ENCODE measurements at places on chromosomes 2 and 18. TPM values are rescaled to one million over a fixed set of nuclear protein-coding genes. Genes with fewer than 3 reads are reported as not detected.

DNA sequence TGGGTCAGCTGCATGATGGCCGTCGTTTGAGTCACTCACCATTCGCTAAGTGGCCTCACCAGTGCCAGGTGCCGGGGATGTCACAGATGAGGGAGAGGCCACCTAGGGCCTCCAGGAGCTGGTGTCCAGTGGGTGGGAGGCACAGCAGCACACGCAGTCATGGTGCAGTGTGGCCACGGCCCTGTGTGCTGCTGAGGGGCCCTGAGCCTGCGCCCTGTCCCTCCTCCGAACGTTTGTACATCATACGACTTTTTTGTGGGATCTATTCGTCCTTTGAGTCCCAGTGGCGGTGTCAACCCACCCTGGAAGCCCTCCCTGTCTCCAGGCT lies 30.1 kb upstream of the ODC1 start:
- H3K4me1 ChIP-seq: no peaks in the 10 kb centered on the region
- H3K27ac ChIP-seq: no peak overlapping the region
- no peak overlapping the region for H3K4me3 ChIP-seq
- H3K36me3 ChIP-seq: no peaks in the 10 kb centered on the region
- no peak for DNase-seq

DNA sequence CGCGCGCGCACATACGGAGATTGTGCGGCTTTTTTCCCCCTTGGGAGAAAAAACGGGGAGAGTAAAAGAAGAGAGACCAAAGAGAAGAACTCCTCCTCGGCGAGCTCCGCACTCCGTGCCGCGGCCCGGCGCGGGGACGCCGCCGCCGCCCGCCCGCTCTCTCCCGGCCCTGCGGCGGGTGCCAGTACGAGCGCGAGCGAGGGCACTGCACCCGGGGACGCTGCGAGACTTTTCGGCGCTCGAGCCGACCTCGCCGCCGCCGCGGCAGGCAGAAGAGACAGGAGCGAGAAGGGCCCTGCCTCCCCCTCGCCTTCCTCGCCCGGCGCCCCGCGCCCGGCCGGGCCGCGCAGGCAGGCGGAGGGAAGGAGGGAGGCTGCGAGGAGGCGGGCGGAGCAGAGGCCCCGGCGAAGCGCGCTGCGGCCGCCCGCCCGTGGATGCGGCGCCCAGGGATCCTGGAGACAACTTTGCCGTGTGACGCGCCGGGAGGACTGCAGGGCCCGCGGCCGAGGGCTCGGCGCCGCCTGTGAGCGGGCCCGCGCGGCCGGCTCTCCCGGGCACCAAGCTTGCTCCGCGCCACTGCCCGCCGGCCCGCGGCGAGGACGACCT lies 857 bp upstream of the INHBB start:
- no peak overlapping the region for H3K27ac ChIP-seq
- peak overlapping the region; percentile 62 for H3K4me3 ChIP-seq
- H3K36me3 ChIP-seq: no peaks in the 10 kb centered on the region
- peaks cover 13% of the 10 kb centered on the region for H3K4me1 ChIP-seq
- DNase-seq: no peak
- peaks cover 87% of the 10 kb centered on the region for H3K27me3 ChIP-seq

Gene TPO
- 5.9 TPM for polyA plus RNA-seq

GRCh38 chr2:160868891-160869290 lies 291.3 kb upstream of the TANK start:
- H3K27ac ChIP-seq: peak overlapping the region; percentile 70
- no peaks in the 10 kb centered on the region for H3K36me3 ChIP-seq
- DNase-seq: no peak
- H3K27me3 ChIP-seq: no peaks in the 10 kb centered on the region

- DNase-seq: no peak
- H3K27ac ChIP-seq: no peak overlapping the region
- no peaks in the 10 kb centered on the region for H3K27me3 ChIP-seq
- H3K4me3 ChIP-seq: no peak overlapping the region
- no peaks in the 10 kb centered on the region for H3K4me1 ChIP-seq
These were observed 443.7 kb upstream of the CELF4 start for GRCh38 chr18:38009320-38009719.

DNA sequence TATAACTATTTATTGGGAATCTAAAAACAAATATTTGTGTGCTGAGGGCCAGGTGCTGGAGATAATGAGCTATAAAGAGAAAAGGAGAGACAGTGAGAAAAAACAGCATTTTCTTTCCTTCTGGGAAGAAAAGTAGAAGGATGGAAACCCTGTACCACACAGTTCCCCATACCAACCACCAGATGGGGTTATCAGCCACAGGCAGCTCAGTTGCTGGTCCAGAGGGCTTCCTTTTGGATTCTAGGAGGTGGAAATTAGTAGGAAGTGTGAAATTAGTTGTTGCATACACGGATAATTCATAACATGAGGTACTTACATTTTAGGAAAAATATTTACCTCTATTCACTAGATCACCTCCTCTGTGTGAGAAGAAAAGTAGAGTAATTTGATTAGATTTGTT lies 237.0 kb upstream of the FOSL2 start:
- H3K27me3 ChIP-seq: no peaks in the 10 kb centered on the region
- no peak for DNase-seq
- no peak overlapping the region for H3K4me3 ChIP-seq
- H3K36me3 ChIP-seq: no peaks in the 10 kb centered on the region
- H3K4me1 ChIP-seq: no peaks in the 10 kb centered on the region

Gene WDR75
- 10.6 TPM for polyA plus RNA-seq

DNA sequence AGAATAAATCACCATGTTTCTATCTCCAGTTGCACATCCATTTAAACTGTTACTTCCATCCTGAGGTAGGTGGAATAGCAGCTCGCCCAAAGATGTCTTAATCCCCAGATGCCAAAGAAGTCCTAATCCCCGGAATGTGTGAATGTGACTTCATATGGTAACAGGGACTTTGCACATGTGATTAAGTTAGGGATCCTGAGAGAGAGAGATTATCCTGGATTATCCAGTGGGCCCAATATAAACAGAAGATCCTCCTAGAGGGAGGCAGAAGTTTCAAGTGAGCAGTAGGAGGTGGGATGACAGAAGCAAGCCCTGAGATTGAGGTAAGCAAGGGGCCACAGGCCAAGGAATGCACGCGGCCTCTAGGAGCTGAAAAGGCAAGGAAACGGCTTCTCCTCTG lies 19.8 kb downstream of the CREG2 start:
- no peaks in the 10 kb centered on the region for H3K27me3 ChIP-seq
- no peak overlapping the region for H3K27ac ChIP-seq
- H3K36me3 ChIP-seq: no peaks in the 10 kb centered on the region
- no peak for DNase-seq

Gene NLRC4
- polyA plus RNA-seq: 0.44 TPM

DNA sequence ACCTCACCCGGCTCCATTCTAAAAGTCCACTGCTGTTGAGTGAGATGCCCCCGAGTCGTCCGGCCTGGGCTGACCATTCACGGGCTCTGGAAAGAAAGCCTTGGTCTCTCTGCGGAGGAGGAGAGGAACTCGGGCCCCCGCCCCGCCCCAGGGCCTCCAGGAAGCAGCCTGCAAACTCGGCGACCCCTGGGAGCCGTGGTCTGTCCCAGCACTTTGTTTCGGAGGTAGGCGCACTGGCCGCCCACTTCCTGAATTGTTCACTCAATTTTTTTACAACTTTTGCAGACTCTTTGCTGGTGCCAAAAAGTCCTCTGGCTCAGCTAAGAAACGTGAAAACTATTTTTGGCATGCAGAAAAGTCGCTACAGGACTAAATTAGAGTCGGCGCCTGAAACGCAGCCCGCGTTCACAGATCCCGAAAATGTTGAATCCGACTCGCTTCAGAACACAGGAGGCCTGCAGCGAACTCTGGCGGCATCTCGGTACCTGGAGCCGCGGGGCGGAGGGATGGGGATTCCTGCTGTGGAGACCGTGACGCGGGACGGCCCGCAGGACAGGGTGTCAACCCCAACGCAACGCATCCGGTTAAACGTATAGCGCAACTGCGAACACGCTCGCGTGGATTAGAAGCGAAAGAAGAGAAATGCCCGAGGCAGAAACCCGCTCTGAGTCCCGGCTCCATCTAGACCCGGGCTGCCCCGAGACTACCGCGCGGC lies 1.5 kb downstream of the PXDN start:
- peak; percentile 82 for DNase-seq
- H3K4me1 ChIP-seq: peaks cover 37% of the 10 kb centered on the region
- H3K36me3 ChIP-seq: no peaks in the 10 kb centered on the region
- peak overlapping the region; percentile 91 for H3K27ac ChIP-seq
- H3K4me3 ChIP-seq: peak overlapping the region; percentile 73

DNA sequence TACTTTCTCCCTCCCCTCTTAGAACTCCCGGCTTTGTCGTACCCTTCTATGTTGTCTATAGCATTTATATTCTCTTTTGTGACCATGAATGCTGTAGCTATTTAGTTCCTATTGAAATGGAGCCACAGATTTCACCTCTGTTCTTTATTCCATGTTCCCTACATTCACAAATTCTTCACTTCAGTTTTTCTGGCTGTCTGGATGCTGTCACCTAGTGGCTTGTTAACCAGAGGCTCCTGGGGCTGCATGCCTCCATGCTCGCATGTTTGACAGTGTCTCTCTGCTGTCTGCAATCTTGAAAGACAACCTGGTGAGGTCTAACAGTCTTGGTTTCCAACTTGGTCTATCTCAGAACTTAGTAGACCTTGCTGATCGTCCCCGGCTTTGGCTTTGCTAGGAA lies 48.2 kb downstream of the CFAP221 start:
- no peaks in the 10 kb centered on the region for H3K4me1 ChIP-seq
- no peak overlapping the region for H3K27ac ChIP-seq
- H3K36me3 ChIP-seq: no peaks in the 10 kb centered on the region
- no peak for DNase-seq
- H3K4me3 ChIP-seq: no peak overlapping the region

DNA sequence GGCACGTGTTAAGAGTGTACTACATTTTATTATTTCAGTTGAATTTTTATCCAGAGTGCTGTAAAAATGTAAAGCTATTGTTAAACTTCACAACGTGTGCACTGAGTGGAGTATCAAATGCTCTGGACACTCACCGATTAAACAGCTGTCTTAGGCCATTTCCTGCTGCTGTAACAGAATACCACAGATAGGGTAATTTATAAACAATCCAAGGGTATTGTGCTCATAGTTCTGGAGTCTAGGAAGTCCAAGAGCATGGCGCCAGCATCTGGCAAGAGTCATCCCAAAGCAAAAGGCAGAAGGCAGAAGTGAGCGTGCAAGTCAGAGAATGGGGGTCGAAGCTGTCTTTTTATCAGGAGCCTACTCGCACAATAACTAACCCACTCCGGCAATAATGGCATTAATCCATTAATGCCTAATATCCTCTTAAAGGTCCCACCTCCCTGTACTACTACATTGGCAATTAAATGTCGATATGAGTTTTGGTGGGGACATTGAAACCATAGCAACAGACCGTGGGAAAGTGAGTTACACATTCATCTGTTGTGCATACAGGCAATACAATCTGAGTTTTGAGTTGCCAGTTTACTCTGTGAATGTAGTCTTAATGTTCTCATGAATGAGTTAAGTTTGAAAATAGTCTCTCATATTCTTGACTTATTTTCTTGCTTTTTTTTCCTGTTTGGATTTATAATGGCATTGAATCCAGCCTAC lies 64.8 kb downstream of the ARMC9 start:
- H3K27me3 ChIP-seq: no peaks in the 10 kb centered on the region
- no peaks in the 10 kb centered on the region for H3K36me3 ChIP-seq
- H3K27ac ChIP-seq: no peak overlapping the region
- H3K4me3 ChIP-seq: no peak overlapping the region

DNA sequence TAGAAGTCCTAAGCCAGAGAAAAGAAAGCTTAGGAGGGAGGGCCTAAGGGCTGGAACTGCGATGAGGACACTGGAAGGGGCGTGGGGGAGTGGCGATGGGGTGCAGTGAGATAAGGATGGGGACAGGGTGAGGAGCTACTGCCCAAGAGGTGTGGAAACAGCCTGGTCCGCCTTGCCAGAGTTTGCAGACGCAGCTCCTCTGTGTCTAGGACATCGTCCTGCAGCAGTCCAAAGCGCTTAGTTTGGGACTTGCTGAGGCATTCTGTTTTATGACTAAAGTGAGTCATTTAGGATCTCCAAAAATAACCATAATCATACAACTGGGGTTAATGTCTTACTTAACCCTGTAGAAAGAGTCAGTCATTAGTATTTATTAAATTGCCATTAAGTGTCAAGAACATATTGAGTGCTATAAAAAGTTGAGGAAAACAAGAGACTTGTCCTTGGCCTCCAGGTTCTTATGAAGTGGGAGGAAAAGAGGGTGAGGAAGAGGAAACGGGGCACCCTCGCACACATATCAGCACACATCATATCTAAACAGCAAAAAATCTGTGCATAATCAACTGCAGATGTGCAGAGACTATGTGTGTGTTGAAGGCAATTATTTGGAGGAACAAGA lies 74.8 kb downstream of the CDK15 start:
- no peak for DNase-seq

DNA sequence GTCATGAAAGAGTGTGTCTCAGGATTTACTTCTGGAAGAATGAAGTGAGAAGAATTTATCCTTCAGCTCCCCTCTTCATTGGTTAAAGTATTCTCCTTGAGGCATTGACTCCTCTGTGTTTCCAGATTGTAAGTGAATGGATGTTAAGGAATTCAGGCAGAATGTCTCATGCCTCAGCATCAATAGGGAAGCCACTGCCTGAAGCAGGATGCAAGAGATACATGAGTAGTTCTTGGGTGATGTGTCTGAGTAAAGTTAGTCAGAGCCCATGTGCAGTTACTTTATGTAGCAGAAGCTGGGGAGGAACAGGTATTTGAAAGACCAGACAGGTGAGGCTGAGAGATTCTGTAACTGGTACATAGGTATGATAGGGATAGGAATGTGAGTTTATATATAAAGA lies 34.0 kb upstream of the TMEFF2 start:
- H3K27me3 ChIP-seq: no peaks in the 10 kb centered on the region
- H3K4me3 ChIP-seq: no peak overlapping the region

Gene BCL2L11
- polyA plus RNA-seq: 3.5 TPM

Gene SOX11
- 1.0 TPM for polyA plus RNA-seq

- H3K36me3 ChIP-seq: no peaks in the 10 kb centered on the region
- DNase-seq: no peak
- H3K27me3 ChIP-seq: no peaks in the 10 kb centered on the region
- H3K4me1 ChIP-seq: no peaks in the 10 kb centered on the region
- no peak overlapping the region for H3K27ac ChIP-seq
These were observed 137.2 kb downstream of the LRRTM1 start for GRCh38 chr2:80167284-80167808.

Data from heart left ventricle (tissue), 16 donors.